ENCODE measurements at places on chromosomes 7 and 10.

DNA sequence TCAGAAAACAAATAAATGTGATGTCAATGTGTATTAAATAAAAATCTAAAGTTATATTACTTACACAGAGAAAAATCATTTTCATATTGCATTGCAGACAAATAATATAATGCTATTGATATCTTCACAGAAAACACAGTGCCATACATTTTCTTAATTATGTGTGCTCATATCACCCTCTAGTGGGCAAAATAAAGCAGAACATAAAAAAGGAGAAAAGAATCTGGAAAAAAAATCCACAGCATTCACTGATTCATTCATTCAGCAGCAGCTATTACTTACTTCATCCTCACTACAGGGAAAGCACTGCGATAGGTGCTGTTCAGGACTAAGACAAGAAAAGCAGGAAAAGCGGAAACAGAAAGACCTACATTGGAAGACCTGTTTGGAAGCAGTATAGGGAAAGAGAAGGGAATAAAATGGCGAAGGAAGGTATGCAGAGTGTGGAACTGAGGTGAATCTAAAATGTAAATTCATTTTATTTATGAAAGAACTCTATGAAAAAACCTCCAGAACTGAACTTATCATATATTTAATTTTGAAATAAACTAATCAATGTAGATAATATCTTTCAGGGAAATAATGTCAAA lies 73.2 kb downstream of the POT1 start:
- peak; percentile 35 for DNase-seq

DNA sequence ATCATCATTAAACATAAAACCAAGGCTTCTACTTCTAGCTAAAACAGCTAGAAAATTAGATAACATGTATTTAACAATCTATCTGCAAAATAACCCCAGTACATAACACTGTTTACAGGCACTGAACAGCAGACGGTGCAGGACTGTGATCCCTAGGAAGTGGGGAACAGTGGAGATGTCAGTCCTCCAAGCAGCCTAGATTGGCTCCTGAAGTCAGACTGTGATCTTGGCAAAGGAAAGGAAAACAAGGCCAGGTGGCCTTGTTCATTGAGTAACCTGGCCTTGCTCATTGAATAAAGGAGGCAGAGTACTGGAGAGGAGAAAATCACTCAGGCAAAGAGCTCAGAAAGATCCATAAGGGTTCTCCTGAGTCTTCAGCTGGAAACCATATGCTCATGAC lies 77.7 kb upstream of the DIP2C start:
- DNase-seq = no peak

GRCh38 chr10:49012603-49013002 lies 73.0 kb upstream of the LRRC18 start:
- DNase-seq = no peak

DNA sequence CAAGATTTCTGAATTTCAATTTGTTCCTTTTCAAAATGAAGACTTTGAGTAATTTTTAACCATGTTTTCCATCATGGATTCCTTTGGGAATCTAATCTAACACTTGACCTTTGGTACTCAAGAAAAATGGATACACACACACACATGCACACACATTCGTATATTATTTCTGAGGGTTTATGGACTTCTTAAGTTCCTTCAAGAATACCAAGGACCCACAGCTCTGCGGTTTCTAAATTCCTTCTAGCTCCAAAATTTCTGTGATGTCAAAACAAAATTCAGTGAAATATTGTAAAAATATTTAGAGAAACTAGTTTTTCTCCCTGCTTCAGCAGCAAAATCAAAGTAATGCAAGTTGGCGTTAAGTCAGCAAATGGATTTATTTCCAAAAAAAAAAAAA lies 98.3 kb upstream of the FAM13C start:
- no peak for DNase-seq

GRCh38 chr7:39407723-39408122 lies 158.5 kb upstream of the YAE1 start:
- no peak for DNase-seq

- no peak for DNase-seq
Observed at GRCh38 chr7:101819913-101820522, 2.6 kb downstream of the CUX1 start.

DNA sequence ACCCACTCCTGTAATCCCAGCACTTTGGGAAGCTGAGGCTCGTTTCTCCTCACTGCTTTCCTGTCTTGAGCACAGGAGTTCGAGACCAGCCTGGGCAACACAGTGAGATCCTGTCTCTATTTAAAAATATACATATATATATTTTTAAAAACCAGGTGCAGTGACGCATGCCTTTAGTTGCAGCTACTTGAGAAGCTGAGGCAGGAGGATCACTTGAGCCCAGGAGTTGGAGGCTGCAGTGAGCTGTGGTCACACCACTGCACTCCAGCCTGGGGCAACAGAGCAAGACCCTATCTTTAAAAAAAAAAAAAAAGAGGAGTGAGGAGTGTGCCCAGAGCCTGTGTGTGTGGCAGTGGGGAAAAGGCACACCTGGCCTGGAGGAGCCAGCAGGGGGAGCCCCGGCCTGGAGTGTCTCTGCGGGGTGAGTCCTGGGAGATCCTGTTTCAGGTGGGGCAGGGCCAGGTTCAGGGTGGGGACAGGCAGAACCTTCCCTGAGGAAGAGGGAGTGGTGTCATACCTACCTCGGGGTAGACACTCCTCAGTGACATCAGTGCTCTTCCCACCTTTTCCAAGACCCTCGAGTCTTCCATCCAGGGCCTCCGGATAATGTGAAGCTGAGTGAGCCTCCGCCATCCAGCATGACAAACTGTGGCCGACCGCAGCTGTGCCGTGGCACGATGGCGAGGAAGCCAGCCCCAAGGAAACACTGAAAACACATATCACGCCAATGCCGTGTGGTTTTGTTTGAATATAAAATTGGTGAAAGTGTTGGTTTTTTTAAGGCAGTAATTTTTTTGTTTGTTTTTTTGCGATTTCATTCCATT lies 9.0 kb upstream of the ARPC1B start:
- no peak for DNase-seq

- no peak for DNase-seq
Observed at GRCh38 chr7:108261560-108262255, 131.5 kb upstream of the LAMB4 start.

DNA sequence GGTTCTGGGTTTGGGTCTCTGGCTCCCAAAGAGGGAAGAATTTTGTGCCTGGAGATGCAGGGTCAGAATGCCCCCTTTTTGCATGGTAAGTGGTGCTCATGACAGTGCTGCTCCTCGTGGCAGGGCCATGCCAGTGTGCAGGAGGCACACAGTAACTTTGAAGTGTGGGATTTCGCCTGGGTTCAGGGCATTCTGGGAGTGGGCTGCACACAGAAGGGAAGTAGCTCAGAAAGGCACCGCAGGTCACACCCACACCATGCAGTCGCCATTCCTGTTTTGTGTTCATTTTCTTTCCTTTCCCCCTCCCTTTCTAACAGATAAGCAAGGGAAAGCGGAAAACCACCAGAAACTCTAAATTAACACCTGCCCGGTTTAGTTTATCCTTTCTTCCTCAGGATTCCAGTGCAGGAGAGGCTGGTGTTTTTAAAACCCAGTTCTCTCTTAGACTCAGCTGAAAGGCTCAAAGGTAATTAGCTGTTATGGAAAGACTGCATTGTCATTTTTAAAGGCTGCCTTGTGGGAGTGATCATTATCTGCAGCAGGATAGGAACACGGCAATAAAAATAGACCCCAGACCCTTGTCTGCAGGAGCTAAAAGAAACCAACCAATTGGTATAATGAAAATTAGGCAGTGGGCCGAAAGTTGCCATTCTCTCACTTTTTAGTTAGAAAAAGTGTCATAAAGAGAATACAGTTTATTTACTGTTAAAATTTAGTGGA lies 50.2 kb downstream of the EEPD1 start:
- DNase-seq = no peak

DNA sequence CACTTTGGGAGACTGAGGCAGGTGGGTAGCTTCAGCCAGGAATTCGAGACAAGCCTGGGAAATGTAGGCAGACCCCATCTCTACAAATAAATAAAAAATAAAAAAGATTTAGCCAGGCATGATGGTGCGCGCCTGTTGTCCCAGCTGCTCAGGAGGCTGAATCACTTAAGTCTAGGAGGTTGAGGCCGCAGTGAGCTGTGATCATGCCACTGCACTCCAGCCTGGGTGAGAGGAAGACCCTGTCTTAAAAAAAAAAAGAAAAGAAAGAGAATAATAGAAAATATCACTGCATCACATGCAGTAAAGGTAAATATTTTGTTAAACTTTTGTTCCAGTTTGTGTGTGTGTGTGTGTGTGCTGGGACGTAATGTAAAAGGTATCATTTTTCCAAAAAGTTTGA lies 3.0 kb downstream of the STRIP2 start:
- no peak for DNase-seq

- DNase-seq = no peak
Observed at GRCh38 chr7:35505066-35505465, 189.9 kb downstream of the HERPUD2 start.

DNA sequence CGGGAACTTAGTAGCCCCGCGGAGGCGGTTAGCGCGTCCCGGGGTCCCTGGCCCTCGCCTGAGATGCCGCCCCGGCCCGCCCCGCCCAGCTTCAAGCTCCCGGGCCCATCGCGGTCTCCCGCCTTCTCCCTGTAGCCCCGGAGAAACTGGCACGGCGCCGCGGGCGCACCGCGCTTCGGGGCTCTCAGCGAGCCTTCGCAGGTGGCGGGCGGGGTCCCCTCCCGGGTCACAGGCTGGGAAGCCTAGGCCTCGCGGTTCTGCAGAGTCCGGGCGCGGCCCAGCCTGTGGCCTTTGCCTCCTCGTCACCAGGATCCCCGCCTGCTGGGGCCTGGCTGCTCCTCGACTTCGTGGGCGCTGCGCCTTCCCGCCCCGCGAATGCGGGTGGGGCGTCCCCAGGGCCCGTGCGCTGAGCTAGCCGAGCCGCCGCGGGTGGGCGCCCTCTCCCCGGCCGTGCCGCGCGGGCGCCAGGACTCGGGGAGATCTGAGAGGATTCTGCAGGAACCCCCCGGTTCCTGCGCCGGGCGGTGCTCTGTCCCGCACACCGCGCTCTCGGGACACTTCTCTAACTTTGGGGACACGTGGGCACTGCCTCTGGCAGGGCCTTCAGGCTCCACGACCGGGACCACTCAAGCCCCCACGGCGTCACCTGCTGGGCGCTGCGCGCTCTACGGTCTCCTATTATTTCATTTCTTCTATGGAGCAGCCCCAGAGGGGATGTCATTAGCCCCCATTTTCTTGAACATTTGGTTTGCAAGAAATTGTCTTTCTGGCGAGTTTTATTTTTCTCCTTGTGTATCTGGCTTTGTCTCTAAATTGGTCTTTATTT lies 682 bp upstream of the RGS10 start:
- DNase-seq = no peak

- no peak for DNase-seq
Observed at GRCh38 chr7:27083646-27084045, 12.2 kb downstream of the HOXA1 start.

- DNase-seq = no peak
Observed at GRCh38 chr10:123427165-123427786, 238.9 kb upstream of the GPR26 start.

GRCh38 chr7:150435047-150435389 lies 15.4 kb upstream of the GIMAP8 start:
- no peak for DNase-seq

DNA sequence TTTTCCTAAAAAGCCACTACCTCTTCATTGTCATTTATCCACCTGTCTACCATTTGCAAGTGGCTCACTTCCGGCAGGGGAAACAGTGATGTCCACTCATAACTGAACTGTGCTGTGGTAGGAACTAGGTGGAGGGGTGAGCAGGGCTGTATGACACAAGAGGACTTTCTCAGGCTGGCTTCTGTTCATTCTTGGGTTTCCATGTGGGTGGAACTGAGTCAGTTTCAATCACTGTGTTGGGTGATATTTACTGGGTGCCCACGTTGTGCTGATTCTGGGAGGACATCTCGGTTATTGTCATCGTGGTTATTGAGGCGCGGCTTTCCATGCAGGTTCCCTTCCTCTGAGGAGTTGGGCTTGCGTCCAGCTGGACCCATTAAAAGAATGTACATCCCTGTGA lies 38.8 kb downstream of the RAMP3 start:
- DNase-seq = no peak

DNA sequence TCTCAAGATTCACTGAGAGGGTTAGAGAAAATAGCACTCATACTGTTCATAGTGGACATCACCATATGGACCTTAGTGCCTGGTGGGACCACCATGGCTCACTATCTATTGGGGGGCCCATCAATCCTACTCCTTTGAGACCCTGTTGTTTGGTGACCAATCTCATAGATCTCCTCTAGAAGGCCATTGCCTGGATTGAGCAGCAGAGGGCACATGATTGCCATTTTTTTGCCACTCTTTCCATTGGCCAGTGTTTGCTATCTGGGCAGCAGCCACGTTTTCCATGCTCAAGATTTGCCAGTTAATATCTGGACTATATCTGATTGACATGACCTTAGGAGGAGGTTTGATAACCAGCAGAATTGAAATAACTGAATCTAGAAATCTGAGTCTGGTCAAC lies 244.5 kb downstream of the ITGB1 start:
- DNase-seq = no peak

DNA sequence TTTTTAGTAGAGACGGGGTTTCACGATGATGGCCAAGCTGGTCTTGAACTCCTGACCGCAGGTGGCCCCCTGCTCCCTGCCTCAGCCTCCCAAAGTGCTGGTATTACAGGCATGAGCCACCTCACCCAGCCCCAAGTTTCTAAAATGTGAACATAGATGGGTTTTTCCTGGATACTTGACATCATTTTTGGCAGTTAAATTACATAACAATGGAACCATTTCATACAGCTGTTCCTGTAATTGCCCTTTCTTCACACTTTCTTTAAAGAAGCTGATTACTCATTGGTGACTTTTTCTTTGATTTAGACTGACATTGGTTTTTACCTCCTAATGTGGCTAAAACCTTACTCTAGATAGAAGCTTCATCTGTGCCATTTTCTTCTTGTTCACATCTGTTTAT lies 5.9 kb downstream of the ZKSCAN1 start:
- DNase-seq = no peak

DNA sequence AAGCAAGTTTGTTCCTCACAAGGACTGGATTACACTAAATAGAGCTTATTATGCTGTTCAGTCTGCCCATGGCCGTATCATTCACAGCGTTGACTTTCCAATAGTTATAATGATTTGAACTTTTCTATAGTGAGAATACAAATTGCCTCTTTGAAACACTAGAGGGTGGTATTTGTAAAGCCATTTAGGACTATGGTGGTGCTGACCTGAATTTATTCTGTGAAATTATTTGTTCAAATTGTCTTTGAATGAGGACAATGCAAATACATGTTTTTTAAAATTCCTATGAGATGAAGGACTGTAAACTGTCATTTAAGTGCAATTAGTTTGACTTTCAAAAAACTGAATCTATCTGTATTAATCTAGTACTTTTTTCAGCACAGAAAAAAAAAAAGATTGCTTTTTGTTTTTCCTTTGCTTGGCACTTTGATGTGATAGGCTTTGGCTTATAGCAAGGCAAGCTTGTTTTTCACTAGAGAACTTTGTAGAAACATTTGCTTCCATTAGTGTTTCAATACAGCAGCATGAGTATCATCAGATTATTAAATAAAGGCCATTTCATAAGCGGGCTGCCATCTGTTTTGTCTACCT lies 122.7 kb upstream of the TMEM229A start:
- DNase-seq = peak; percentile 60

GRCh38 chr7:43642897-43643630 lies 60.2 kb downstream of the STK17A start:
- DNase-seq = no peak

- no peak for DNase-seq
Observed at GRCh38 chr7:145106001-145106400, 270.1 kb upstream of the TPK1 start.

All from globus pallidus (tissue), 1 donor.